Adipose tissue (tissue), 3 donors: ENCODE measurements at places on chromosomes 1 and 21. TPM values are rescaled to one million over a fixed set of nuclear protein-coding genes. Genes with fewer than 3 reads are reported as not detected.

Gene NMNAT2
- polyA plus RNA-seq: 1.9 TPM

Gene PLXNA2
- 14.0 TPM for polyA plus RNA-seq

Gene DEPDC1
- 0.07 TPM for polyA plus RNA-seq

Gene IFI6
- polyA plus RNA-seq: 46.7 TPM

Gene ADCY10
- 0.11 TPM for polyA plus RNA-seq

Gene SPATA46
- not detected for polyA plus RNA-seq

Gene OPRD1
- polyA plus RNA-seq: 0.11 TPM

Gene CD1C
- 0.24 TPM for polyA plus RNA-seq

Gene NFIA
- 25.9 TPM for polyA plus RNA-seq

Gene PAQR6
- polyA plus RNA-seq: 0.79 TPM

Gene SYNC
- 9.0 TPM for polyA plus RNA-seq

Gene ZBTB48
- 19.3 TPM for polyA plus RNA-seq

Gene SEC16B
- polyA plus RNA-seq: 2.1 TPM

Gene TRNP1
- polyA plus RNA-seq: 10.4 TPM

Gene DNASE2B
- not detected for polyA plus RNA-seq

Gene CREB3L4
- polyA plus RNA-seq: 10.7 TPM

Gene GPR137B
- 1.6 TPM for polyA plus RNA-seq

Gene OR2L2
- not detected for polyA plus RNA-seq

Gene KRTAP11-1
- not detected for polyA plus RNA-seq

Gene KIF2C
- polyA plus RNA-seq: 0.18 TPM

Gene AMY1A
- polyA plus RNA-seq: not detected

Gene G0S2
- polyA plus RNA-seq: 291 TPM

Gene ENAH
- 18.8 TPM for polyA plus RNA-seq

Gene C1orf141
- polyA plus RNA-seq: not detected

Gene OR10Z1
- not detected for polyA plus RNA-seq

Gene GBP1
- polyA plus RNA-seq: 34.7 TPM

Gene FNBP1L
- polyA plus RNA-seq: 13.6 TPM

Gene STIL
- 0.22 TPM for polyA plus RNA-seq

Gene PFKL
- polyA plus RNA-seq: 87.7 TPM

Gene AGMAT
- 0.21 TPM for polyA plus RNA-seq

Gene TSSK3
- 0.22 TPM for polyA plus RNA-seq

Gene BCL2L15
- 0.11 TPM for polyA plus RNA-seq

Gene C1orf35
- 12.6 TPM for polyA plus RNA-seq

Gene SLC30A10
- polyA plus RNA-seq: not detected

Gene RRP1
- polyA plus RNA-seq: 8.7 TPM

Gene KRTAP21-2
- not detected for polyA plus RNA-seq

Gene MANEAL
- 0.97 TPM for polyA plus RNA-seq

Gene OR2AK2
- not detected for polyA plus RNA-seq

Gene ADAMTS1
- polyA plus RNA-seq: 177 TPM
